ENCODE measurements at places on chromosomes 4 and X.

DNA sequence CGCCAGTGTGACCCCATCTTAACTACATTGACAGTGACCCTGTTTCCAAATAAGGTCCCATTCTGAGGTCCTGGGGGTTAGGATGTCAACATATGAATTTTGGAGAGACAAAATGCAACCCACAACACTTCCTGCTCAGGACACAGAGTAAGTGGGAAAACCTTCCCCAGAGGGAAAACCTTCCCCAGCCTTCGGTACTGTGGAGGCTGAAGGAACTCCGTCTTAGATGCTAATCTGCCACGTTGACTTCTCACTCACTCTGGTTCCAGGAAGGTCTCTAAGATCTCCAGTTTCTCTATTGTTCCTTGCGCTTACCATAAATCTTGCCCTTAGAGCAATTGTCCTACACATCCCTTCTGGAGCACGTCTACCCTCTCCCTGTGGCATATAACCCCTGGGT is 29.7 kb upstream of the HMX1 start:
- no peak for DNase-seq

DNA sequence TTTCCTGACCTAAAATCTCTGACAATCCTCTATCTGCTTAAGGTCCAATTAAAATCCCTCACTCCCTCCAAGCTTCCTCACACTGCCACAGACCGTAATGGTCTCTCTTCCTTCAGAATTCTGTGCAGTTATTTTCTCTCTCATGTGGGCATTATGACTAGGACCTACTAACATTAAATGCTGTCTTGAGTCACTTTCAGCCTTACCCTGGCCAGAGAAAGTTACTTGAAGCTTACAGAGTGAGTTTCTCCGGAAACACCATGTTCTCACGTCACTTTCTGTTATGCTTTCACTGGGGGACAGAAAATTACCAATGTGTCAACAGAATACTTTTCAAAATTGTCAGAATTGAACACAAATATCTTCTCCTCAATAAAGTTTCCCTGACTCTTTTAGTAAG is 271.8 kb downstream of the INPP4B start:
- DNase-seq = no peak

DNA sequence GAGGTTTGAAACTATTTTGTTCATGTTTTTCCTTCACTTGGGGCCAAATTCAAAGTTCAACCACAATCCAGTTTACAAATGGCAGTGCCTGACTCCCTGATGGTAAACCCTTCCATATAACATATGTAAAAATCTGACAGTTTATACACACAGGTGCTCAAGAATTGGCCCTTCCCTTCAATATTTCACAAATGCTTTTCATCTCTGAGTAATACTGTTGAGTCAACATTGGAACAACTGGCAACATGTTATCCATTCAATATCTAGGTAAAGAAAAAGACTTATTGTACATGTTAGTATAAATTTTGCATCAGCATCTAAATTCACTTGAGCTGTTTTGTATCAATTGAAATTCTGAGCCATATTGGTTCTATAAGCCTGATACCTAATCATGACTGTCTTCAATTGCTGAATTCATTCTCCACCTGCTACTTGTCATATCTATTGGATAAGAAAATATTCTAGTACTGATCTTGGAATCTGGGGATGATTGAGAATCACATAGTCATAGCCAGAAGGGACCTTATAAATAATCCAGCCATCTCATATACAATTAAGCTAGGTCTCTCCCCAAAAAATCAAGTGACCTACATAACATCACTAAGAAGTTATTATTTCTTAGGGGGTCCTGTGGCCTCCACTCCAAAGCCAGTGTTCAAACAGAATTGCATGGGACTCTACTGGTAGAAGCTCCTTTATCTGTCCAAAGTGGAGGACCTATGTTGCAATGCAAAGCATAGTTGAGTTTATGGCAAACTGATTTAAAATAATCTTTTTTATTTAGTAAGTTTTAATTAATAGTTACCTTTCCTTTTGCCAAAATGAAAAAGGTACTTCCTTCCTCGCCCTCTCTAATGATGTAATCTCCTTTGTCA is 61.9 kb downstream of the PRKG2 start:
- no peak for DNase-seq

DNA sequence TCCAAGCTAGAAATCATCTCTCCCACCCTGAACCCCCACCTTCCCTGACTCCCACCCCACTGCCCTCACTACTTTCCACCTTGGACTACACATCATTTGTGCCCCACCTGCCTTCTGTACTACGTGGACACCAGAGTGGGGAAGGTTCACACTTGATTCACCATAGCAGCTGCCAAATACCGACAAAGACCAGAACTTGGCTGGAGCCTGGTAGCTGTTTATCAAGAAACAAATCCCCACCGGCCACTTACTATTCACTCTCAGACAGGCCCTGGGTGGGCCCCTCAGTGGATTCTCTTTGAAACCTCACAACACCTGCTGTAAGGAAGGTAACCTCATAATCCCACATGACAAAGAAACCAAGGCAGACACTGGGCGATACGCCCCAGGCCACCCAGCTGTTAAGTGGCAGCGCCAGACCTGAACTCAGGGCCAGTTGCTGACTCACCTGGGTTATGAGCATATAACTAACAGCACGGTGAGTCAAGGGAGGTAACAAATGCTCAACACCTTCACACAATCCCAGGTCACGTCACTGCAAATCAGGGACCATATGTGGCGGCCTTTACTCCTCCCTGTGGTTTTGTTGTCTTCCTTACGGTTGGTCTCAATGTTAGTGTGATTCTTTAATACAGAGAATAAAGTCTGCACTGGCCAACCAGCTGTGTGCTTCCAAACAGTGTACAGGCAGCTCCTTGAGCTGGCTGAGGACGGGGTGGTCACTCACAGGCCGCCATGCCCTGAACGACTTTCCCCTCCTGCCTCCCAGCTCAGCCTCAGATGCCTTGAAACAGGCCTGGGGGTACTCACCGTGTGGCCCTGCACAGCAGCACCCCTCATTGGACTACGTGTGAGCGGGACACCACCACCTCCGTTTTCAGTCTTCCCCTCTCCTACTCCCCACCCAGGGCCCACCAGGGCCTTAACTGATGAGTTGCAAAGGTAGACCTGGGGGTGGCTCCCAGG is 7.5 kb downstream of the WDR1 start:
- no peak for DNase-seq

GRCh38 chrX:119529345-119530276 is 35.6 kb downstream of the STEEP1 start:
- DNase-seq = no peak

DNA sequence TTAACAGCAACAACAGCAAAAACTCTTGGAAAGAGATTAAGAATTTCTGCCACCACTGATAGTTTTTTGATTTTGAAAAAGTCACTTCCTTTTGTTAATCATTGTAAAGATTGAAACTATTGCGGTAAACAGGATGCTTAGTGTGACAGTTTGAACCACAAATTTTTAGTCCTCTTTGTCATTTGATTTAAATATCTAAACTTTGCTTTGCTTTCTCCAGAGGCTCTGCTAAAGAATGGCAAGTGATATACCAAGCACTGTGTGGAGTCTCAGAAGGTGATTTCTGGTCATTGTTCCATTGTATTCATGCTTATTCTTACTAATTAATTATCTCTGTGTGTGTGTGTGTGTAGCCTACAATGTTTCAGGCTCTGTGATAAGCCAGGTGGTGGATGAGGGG is 155.6 kb downstream of the BMPR1B start:
- no peak for DNase-seq

GRCh38 chr4:67130411-67130810 is 414.9 kb downstream of the CENPC start:
- DNase-seq = no peak

- DNase-seq = no peak
Observed at GRCh38 chr4:88897180-88897579, 159.8 kb downstream of the FAM13A start.

DNA sequence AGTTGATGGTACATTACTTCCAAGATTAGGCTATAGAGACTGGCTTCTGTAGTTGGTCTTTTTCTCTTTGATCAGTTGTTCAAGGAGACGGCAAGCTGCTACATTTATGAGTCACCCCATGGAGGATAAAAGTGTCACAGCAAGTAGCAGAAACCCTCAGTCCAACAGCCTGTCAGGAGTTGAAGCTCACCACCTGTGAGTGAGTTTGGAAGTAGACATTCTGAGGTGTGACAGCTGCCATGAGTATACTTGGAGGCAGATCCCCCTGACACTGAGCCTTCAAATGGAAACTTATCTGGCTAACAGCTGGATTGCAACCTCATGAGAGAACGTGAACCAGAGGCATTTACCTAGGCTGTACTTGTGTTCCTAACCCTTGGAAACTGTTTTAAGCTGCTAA is 68.0 kb downstream of the CCNG2 start:
- no peak for DNase-seq

- DNase-seq = no peak
Observed at GRCh38 chr4:6957994-6958393, 48.4 kb downstream of the TBC1D14 start.

DNA sequence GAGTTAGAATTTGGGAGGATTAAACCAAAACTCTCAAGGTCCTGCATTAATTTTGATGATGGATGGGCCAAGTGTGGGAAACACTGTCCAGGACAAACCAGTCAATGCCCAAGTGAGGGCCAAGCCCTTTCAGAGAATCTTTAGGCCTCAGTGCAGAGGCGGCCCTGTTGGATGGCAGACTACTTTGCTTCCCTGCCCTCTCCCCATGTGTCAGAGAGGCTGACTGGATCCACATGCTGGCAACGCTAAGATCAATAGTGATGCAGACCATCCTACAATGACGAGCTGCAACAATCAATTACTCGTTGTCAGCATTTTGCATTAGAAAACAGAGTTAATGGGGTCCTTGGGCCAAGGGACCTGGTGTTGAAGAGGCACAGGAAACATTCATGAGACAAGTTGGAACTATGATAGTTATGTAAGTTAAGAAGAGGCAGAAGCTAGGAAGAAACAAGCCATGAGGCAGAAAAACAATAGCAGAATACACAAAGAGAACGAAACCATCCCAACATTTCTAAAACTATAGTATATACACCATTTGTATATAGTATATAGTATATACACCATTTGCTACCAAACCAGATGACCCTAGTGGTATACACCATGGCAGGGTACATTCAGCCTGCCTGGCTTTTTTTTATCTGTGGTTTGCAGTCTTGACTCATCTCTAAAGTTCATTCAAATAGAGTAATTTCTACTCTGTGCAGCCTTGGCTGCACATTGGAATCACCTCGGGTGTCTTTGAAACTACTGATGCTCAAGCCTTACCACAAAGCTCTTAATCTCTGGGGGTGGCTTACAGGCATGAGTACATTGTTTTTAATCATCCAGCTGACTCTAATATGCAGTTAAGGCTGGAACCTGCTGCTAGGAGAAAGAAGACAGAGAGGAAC is 147.7 kb upstream of the GYPA start:
- no peak for DNase-seq

DNA sequence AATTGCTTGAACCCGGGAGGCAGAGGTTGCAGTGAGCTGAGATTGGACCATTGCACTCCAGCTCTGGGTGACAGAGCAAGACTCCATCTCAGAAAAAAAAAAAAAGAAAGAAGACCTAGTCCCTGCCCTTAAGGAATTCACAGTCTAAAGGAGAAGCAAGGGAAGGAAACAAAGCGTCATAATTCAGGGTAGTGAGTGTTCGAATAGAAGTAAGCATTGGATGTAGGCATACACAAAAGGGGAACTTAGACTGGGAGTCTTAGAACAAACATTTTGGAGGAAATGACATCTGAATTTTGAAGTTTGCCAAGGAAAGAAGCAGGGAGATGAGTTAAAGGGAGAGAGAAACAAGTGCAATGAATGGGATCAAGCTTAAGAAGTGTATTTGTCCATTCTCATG is 32.4 kb downstream of the PPM1K start:
- DNase-seq = no peak

DNA sequence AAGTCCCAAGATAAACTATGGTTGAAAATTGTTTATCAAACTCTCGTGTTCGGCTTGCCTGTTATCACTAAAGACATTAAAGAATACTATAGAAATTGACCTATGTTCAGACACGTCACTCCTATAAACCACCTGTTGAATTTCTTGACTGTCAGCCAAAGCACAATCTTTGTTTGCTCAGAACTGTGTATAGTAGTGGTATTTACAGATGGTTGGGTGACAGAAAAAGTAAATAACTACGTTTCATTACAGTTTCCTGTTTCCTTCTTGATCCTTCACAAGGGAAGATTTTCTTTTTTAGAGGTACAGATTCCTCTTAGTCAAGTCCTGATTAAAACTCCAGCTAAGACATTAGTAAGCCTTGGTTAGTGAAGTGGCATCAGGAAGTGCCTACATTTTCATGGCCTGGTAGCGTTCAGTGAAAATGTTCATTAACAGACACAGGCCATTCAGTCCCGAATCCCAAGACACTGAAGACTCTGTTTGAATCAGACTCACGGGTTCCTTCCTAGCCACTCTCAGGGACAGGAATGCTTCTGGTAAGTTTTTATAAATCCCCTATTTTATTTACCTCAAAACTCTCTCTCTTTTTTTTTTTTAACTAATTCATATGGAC is at the start of gene SMIM31:
Gene SMIM31, plus strand, starts transcription at position 259 of the 616 bp plus-strand sequence. CDS start 16,313 bp downstream, outside the sequence.
- no peak for DNase-seq

- DNase-seq = no peak
Observed at GRCh38 chr4:75169427-75169826, 236.5 kb downstream of the PARM1 start.

DNA sequence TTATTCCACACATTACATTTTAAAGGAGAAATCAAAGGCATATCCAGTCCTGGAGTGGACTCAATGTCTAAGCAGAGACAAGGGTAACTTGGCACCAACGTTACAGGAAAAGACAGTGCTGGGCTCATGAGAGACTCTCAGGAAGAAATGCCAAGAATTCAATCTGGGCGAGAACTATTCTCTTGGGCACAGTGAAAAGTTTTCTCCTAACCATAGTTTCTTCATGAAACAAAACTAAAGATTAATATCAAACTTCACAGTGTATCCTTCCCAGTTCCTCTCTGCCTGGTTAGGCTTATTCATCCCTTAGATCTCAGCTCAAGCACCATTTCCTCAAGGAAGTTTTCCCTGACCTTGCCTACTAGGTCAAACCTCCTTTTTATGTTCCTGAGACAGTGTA is 109.4 kb upstream of the TLL1 start:
- no peak for DNase-seq

DNA sequence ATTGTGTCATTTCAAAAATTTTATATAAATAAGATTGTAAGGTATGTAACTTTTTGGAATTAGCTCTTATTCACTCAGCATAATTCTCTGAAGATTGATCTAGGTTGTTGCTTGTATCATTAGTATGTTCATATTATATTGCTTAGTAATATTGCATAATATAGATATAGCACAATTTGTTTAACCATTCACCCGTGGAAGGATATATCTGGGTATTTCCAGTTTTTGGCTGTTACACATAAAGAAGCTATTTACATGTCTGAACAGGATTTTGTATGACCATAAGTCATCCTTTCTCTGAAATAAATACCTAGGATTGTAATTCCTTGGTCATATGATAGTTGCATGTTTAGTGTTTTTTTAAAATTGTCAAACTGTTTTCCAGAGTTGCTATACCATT is 82.5 kb downstream of the CPEB2 start:
- no peak for DNase-seq

Measured in T-helper 17 cell (primary cell).